ENCODE measurements at places on chromosomes 12 and 14. TPM values are rescaled to one million over a fixed set of nuclear protein-coding genes. Genes with fewer than 3 reads are reported as not detected.

GRCh38 chr12:131103669-131104462 is 150.2 kb downstream of the ADGRD1 start:
- no peak for DNase-seq

The EIF2B2 gene
- total RNA-seq = 50.3 TPM

DNA sequence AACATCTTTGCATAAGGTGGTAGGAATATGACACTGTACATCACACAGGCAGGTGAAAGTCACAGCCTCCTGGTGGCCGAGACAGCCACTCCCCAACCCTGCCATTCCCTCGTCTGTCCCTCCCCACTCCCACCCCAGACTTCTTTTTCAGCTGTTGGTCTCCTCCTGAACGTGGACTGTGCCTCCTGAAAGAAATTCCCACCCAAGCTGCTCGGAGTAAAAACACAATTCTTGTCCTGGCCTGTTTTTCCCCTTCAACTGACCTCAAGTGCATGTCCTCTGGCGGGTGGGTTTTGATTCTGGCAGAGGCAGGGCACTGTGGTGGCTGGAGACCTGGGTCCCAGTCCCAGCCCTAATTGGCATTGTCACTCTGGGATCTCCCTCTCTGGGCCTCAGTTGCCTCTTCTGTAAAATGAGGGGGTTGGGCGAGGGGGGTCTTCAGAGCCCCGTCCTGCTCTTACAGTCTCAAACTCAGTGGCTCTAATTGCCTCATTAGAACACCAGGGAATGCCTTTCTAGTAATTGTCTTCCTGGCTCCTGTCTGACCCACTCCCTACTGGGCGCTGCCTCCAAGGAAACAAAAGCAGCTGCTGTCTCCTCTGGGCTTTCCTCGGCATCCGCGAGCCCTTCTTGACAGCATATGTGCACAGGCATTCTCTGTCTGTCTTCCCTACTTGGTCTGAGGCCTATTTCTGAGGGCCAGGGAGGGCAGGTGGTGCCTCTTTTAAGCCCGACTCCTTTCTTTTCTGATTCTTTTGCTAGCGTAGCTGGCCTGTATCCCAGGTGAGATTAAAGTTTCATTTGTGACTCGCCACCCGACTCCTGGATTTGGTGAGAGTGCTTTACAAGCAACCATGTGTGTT is 186.6 kb upstream of the RMST start:
- no peak for DNase-seq

DNA sequence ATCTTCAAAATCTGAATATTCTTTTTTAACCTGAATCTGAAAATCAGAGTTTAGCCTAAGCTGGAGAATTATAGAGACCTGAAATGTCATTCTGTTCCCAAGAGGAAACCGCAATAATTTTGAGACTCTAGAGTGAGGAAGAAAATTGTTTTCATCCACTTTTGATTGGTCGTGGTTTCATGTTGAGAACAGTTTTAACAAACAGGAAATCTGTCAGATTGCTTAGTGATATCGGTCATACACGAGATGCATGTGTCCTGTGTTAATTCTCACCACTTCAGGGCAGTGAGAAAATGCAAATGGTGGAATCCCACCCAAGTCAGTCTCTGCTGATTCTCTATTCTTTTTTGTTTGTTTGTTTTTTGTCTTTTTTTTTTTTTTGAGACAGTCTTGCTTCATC is 1498.5 kb upstream of the TMEM132C start:
- no peak for DNase-seq

DNA sequence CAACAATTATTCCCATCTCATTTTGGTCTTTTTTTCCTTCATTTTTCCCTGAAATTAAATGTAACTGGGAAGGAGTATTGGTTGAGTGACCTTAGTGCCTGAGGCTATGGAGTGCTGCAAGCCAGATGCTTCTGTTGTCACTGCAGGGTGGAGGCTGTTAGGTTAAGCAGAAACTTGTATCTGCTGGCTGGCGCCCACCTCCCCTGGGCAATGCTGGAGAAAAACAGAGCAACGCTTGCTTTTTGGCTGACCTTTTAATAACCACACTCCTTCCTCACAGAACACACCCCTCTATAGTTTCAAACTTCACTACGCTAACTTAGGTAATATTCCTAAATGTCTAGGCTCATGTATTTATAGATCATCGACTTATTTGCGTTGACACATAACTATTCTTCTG is 583.5 kb upstream of the NOVA1 start:
- no peak for DNase-seq

The RBMS2 gene
- total RNA-seq = 6.7 TPM

DNA sequence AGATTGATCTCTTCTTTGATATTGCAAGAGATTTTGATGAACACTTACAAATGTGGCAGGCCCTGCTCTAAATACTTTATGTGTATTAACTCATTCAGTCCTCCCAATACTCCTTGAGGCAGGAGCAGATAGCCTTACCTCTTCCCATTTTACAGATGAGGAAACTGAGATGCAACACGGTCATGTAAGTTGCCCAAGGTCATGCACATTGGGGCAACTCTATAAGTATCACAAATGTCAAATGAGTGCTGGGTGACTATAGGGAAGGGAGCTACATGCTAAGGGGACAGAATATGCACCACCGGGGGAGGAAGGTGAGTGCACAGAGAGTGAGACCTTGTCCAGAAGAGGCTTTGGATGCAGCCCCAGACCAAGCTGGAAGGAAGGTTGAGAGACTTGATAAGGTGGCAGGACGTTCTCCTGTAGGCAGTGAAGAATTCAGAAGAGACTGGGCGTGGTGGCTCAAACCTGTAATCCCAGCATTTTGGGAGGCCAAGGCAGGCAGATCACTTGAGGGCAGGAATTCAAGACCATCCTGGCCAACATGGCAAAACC is 132.3 kb upstream of the PWP1 start:
- DNase-seq = no peak

DNA sequence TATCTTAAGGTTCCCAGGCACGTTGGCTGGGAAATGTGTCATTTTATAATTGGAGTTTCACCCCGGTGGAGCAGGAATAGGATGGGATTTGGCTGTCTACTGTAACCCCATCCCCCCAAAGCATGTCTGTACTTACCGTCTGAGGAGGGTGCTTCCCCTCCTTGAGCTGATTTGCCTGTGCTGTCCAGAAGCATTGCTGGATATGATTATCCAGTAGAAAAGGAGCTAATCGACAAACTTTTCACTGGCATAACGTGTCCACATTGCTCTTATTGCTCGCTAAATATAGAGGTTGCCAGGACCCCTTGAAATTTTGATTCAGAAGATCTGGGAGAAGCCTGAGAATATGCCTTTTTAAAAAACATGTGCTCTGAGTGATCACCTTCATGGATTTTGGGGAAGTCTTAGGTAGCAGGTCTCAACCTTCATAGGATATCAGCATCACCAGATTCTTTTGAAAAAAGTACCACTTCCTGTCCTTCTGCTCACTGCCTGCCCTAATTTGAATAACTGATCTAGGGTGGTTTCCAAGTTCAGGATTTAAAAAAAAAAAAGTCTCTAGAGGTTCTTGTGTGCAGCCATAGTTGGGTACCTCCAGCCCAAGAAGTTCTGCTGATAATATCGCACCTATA is 80.4 kb upstream of the KCNA1 start:
- DNase-seq = no peak

DNA sequence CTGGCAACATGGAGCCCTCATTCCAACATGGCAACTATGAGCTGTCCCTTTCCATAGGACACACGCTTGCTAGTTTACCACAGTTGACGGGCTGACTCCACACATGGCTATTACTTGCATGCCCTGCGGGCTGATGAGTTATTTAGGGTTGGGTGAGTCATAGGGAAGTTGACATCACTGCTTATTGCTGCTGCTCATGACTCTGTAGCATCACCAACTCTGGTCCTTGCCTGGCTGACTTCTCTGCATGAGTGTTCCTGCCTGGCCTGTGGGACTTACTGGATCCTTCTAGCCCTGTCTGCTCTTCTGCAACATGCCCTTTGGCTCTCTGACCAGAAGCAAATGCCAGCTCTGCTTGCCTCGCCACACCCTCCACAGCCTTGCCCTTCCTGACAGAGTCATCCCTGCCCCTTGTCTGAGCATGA is 199.5 kb downstream of the ANO6 start:
- peak; percentile 100 for DNase-seq

DNA sequence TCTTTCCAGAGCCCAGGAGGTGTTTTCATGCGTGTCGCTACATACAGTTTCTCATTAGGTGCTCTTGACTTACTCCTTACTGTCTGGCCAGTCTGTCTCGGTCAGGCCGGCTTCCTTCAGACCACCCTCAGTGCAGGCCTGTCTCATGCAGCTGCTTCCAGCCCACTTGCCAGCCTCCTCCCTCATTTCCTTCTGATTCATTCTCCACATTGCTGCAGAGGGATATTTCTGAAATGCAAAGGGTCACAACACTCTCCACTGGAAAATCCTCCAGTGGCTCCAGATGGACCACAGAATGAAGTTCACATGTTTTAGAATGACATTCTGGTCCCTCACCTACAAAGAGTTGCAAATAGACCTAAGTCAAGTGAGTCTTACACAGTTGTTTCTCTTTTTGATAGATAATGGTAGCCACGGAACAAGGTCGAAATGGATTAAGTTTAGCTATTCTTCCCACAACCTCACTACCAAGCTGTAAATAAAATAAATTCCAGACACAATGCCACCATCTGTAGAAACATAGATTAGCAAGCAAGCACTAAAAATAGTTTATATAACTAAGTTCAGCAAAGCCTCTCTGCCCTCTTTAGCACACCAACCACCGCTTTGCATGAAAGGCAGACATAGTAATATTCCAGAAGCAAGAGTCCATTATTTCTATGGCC is 146.9 kb downstream of the ESR2 start:
- DNase-seq = no peak
